ENCODE measurements at places on chromosomes 16 and 17.

GRCh38 chr17:42980766-42981397, 517 bp downstream of the RUNDC1 start:
- DNase-seq: no peak

DNA sequence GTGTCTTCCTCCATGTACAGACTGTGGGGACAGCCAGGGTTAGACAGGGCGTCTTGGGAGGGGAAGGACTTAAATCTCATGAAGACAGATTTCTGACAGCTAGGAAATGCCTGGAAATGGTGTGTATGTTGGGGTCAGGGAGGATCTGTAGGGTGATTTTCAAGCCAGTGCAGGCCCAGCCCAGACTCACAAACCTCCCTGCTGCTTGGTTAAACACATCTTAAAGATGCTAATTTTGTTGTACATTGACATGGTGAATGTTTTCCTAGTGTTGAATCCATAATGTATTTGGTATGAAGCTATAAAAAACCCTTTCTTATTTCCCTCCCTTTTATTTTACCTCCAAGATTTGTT, 238.3 kb downstream of the CCDC182 start:
- DNase-seq: no peak

DNA sequence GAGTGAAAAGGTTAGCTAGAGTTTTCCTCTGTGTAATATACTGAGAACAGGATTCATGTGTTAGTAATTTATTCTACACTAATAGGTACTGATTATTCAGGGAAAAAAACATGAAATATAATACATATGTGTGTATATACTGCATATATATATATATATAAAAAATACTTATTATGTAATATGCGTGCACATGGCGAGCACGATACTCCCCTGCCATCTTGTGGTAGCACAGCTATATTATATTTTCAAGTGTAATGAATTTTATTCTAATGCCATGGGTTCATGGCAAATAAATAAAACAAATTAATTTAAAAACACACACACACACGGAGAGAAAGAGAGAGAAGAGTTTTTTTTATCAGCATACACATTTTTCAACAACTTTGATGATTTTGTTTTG, 460.6 kb downstream of the KCNJ2 start:
- no peak for DNase-seq

- DNase-seq: no peak
Observed at GRCh38 chr16:1003391-1004347, 22.1 kb downstream of the SOX8 start.

DNA sequence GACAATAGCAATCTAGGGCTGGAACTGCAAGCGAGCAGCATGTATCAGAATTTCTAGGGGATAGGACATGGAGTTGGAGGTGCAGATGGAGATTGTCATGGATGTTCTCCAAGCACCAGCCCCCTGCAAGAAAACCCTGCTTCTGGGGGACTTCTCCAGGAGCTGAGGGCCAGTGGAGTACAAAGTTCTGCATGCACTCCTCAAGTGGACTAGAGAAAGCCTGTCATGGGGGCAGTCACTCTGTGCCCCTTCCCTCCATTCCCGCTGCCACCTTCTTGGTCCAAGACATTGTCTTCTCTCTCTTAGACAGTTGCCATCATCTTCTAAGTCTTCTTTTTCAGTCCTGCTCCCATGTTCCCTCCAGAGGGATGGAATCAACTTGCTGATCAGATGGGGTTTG, 87.9 kb downstream of the AIPL1 start:
- DNase-seq: no peak

GRCh38 chr17:68955181-68955841, at the start of gene ABCA8:
TSS of gene ABCA8 (minus strand) at chr17:68955392. CDS start at chr17:68942034, 13,358 bp downstream.
- peak; percentile 32 for DNase-seq

GRCh38 chr17:69164206-69164605, 22.5 kb upstream of the ABCA6 start:
- DNase-seq: no peak

DNA sequence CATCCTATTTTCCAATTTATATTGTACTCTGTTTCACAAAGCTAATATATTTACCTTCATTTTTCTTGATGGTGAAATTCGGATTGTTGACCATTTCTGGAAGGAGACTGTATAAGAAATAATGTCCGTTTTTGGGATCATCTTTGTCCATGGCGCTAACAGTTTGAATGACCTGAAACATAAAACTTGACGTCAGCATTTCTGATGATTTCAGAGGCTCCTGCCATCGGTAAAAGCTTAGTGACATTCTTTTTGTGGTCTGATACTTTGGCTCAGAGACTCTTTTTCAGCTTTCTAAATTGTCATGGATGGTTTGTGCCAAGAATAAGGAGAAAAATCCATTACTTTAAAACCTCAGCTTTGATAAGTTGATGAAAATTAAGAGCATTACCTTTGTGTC, 322.5 kb downstream of the CDH8 start:
- no peak for DNase-seq

GRCh38 chr16:54422569-54422978, 136.0 kb upstream of the IRX3 start:
- no peak for DNase-seq

GRCh38 chr16:29779474-29779873, 1.4 kb downstream of the ZG16 start:
- DNase-seq: no peak

DNA sequence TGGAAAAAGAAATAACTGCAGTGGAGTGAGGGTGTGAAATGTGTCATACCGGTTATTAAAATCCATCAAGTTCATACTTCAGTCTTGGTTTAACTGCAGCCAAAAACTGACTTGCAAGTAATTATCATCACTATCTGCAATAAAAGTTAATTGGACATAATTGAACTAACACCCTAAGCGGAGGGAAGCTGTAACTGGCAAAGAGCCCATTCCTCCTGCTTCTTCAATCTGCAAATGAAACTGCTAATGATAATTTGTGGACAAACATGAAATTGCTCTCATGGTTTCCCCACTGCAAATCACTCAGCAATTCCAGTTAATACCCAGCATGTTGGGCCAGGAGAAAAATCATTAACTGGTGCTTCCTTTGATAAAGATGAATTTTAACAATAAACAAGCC, 46.5 kb downstream of the FAM222B start:
- DNase-seq: no peak

- DNase-seq: no peak
Observed at GRCh38 chr17:21286909-21287702, 2.6 kb downstream of the MAP2K3 start.

DNA sequence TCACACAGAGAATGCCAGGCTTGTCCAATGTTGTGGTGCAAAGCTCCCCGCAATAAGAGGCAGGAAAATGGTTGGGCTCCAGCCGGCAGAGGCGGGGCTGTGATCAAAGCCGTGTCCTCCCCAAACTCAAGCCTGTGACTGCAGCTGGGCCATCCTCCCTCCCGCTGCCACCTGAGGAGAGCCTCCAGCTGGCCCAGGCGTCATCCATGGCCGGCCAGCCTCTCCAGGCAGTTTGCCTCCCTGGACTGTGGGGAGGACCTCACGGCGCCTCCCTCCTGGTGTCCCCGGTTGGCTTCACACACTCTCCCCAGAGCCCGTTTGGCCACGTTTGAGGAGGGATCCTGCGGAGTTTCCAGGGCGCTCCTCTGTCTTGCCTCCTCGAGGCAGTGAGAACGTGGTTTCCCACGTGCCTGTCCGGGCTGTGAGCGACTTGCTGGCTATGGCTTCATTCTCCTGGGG, 134.1 kb downstream of the IRF8 start:
- no peak for DNase-seq

DNA sequence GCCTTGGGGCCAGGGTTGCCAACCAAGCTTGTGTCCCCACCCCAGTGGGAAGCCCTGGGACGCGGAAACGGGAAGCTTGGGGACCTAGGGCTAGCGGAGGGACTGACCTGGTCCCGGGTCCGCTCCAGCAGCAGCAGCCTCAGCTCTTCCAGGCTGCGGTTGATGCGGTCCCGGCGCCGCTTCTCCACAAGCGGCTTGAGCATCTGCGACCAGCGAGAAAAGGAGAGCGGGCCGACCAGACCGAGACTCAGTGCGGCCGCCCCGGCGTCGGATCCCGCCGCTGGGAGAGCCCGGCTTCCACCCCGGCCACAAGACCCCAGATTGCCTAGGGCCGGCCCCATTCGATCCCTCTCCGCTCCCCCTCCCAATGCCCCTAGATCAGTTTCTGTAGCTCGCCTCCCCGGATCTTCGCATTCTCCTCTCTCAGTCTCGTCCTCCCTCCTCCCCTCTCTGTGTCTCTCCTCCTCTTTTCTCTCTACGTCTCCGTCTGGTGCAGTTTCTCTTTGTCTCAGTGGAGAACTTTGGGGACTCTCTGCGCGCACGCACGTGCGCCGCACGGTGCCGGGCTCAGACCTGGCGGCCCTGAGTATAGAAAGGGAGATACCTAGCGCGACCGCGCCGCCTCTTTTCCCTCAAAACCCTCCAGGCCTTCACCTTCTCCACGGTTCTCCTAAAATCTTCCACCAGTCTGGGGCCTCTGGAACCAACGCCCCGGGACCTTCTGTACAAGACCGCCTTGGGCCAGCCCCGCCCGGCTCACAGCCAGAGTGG, 797 bp downstream of the HES7 start:
- DNase-seq: peak; percentile 28

DNA sequence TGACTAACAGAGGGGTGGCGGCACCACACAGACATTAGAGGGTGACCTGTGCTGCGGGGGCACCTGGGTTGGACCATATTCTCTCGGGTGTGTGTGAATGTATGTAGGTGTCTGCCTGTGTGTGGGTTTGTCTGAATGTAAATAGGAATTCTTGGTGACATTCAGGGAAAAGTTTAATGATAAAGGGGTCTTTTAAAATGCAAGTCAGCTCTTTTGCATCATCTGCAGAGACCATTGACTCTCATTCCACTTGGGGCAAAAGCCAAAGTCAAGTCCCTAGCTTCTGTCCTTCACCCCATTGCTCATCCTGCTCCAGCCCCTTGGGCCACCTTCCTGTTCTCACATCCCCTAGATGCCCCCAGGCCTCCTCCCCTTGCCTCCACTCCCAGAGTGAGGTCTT, 23.6 kb downstream of the KSR1 start:
- DNase-seq: no peak

DNA sequence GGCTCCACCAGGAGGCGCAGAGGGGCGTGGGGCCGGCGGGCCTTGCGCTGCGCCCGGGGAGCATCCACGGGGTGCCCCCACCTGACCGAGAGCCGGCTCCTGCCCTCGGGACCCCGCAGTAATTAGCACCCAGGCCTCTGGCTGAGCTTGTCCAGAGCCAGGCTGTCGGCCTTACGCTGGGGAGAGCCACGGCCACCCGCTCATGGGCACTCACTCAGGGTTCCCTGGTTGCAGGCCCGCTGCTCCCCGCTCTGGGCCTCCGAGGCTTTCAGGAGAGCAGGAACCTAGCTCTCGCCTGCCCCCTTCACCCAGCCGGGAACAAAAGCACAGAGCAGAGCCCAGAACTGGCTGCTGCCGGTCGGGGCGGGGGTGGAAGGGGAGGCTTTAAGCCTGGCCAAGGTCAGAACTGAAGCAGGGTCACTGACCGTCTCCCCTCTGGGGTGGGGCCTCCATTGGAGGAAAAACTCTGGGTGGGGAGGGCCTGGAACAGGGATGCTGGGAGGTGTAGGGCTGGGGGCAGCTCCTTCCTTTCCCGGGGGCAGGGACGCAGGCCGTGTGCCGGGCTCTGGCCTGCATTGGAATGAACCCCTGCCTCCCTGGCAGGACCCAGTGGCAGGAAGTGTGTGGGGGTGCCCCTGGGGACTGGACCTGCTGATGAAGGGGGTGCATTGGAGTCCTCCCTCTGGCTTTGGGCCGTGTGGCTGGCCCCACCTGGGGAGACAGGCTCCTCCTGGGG, 12.3 kb downstream of the GLIS2 start:
- DNase-seq: peak; percentile 83

- peak; percentile 71 for DNase-seq
Observed at GRCh38 chr17:77451245-77451893, 310.6 kb downstream of the SEC14L1 start.

- no peak for DNase-seq
Observed at GRCh38 chr16:86573215-86573614, 5.1 kb upstream of the FOXL1 start.

DNA sequence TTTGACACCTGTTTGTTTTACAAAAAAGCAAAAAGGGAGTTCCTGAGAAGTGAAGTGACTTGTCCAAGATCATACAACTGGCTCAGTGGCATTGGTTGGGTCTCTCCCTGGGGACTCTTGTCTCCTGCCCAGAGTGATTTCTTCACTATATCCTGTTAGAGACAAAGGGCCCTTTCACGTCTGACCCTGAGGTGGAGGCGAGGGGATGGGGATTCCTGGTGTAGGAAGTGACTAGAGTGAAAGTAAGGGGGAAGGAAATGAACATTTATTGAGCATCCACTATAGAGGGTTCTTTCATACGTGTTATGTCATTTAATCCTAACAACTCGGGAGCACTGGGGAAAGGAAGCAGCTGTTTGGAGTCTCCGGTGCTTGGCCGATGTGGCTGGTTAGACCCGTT, 9.0 kb downstream of the ITGB3 start:
- no peak for DNase-seq

DNA sequence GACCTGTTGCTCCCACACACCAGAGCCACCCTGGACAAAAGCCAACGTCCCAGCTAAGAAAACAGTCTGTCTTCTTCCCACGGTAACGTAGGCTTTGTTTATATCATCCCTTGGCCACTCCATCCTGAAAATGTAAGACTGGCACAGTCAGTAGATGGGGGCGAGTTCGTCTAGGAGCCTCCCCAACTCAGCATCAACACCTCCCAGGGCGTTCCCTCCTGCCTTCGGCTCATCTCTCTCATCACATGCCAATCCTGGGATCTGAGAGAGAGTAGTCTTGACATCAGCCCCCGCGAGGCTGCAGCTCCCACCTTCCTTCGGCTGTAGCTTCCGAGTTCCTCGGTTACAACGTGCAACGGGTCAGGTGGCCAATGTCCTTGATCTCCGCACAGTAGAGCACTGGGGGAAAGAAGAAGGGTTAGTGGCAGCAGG, 894 bp downstream of the RNF227 start:
- DNase-seq: peak; percentile 71

DNA sequence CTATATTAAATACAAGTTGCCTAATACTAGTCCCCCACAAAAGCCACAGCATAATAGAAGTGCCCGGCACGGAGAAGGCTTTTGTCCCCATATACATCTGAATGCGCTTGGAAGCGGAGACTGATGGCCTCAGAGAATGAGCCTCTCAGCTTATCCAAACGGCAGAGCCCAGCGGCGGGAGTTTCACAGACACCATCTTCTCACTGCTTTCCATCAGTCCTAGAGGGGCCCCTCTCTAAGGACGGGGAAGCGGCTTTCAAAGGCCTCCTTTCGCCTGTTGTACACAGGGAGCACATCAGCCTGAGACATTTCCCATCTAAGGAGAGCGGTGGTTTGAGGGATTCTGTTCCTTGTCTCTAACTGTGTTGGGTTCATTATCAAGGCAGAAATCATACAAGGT, 16.9 kb downstream of the NXN start:
- DNase-seq: no peak

DNA sequence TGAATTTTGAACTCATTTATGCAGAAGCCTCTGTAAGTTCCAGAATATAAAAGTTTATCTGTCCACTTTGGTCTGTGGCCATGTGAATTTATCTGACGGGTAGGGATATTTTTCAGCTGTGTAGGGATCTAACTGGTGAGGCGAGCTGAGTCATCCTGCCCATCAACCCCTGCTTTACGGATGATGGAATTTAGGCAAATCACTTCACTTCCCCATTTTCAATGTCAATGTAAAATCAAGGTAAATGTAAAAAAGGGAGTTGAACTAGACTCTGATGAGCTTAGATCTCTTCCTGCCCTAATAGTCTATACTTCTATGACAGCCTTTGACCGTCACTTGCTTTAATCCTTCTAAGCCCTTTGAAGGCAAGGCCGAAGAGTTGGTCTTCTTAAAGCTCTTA, 2.6 kb downstream of the SLC16A6 start:
- DNase-seq: no peak

All from uterus (tissue), 4 donors.